ENCODE measurements at places on chromosomes 2 and 18.

GRCh38 chr2:205571360-205571959, 110.8 kb upstream of the NRP2 start:
- DNase-seq: no peak

- no peak for DNase-seq
Measured at GRCh38 chr2:213286161-213286560, 1.9 kb downstream of the SPAG16 start.

DNA sequence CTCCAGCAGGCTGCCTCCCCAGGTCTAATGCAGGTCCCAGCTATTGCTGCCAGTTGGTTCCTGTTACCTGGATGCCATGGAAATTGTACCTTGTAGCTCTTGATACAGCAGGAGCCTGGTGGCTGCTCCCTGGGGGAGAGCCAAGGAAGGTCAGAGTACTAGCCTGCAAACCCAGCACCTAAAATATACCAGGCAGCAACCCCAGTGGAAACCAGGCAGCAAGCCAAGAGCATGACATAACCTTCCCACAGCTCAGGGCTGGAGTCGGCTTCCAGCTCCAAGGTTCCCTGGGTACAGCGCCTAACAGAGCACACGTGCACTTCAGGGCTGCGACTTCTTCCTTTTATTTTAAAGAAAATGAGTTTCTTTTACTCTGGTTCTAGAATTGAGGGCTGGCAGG, 30.3 kb downstream of the TNP1 start:
- peak; percentile 88 for DNase-seq

DNA sequence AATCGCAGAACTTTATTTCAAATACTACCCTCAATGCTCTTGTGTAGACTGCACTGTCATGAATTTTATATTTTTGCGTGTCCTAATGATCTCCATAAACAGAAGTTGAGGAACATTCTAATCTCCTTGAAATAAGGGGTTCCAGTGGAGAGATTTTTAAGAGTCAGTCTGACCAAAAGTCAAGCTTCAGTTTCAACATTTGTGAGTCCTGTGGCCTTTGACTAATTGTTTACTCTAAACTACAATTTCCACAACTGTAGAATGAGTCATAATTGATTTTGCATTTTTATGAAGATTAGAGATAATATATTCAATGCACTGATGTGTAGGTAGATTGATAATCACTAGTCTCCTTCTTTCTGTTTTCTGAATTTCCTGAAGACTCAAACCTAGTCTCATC, 720.3 kb upstream of the ID2 start:
- no peak for DNase-seq

- no peak for DNase-seq
Measured at GRCh38 chr18:35511428-35511827, 13.7 kb upstream of the INO80C start.

DNA sequence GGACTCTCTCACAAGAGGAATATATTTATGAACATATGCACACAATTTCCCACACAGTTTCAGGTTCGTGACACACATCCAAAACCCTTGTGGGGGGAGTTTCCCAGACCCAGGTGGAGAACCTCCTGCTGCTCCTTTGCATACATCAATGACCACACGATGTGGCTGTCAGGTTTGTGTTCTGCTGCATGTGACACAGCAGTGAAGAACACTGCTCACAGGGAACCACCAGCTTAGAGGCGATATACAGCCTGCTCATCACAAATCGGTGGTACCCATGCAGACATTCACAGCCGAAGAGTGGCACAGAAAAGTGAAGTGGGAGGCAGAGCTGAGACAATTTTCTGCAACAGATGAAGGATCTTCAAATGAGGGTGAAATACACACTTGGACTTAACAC, 175.6 kb upstream of the ZFP36L2 start:
- no peak for DNase-seq

- no peak for DNase-seq
Measured at GRCh38 chr2:136126021-136126420, 8.1 kb upstream of the CXCR4 start.

DNA sequence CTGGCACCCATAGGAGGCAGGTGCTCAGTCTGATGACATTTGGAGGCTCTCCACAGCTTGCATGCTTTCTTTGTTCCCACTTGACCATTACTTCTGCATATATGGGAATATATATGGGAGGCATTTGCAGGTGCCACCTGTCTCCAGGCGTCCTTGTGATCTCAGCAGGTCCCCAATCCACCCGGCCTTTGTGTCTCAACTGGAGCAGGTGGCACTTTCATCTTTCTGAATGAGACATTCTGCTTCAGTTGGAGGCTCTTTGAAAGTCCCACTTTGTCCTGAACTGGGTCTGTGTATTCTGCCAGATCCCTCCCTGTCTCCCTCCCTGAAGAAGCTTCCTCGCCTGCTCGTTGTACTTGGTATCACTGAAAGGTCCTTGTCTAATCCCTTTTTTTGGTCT, 318.1 kb upstream of the EPAS1 start:
- no peak for DNase-seq

- DNase-seq: peak; percentile 78
Measured at GRCh38 chr2:231987124-231987727, 25.7 kb downstream of the DIS3L2 start.

DNA sequence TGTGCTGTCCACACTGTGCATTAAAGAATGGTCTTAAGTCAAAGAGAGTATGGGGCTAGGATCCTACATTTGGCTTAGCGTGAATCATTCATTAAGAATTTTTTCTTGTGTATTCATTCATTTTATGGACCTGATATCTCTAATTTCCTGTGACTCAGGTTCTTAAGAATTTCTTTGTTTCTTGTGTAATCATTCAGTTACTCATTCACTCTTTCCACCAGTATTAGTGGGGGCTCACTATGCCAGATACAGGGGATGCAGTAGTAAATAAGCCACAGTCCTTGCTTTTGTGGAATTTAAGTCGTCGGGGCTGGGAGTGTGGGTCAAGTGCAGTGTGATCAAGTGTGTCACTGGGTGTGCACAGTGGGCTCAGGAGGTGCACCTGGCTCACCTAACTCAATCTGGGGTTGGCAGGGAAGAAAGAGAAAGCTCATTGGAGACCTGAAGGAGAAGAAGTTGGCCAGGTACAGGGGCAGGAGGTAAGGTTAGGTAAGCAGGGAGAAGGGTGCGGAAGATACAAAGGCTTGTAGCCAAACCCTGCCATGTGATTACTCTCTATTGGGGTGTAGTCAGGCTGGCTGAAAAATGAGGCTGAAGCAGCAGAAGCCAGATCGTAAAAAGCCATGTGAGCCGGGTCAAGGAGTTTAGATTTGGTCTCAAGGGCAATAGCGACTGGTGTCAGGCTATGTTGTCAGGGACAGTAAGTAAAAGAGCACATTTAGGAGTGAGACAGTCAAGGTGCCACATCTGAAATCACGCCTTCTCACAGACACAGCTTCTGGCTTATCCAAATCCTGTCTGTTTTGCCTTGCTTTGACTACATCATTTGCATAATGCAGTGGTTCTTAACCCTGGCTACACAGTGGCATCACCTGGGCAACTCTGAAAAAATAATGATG, 67.2 kb downstream of the KCTD1 start:
- no peak for DNase-seq

All from tongue (tissue), 3 donors.